ENCODE measurements at places on chromosomes 6 and 20.

GRCh38 chr20:41222703-41223102, 85.4 kb downstream of the PLCG1 start:
- no peak for DNase-seq

DNA sequence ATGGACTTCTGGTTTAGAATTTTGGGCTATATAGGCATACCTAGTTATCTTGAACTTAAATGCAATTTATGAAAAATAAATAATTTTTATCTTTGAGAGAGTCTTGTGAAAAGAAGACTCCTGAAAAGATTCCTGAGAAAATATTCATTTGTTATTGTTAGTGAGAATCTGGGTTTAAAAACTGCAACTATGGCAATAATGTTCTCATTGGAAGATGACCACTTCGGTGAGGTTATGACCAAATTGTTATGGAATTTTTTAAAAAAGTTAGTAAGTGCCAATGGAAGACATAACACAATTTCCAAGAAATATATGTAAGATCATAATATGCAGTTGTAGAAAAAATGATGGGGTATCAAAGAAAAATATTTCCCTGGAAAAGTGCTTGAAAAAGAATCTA, 46.3 kb downstream of the GRIK2 start:
- DNase-seq = no peak

GRCh38 chr6:117530467-117531242, 48.2 kb downstream of the DCBLD1 start:
- DNase-seq = no peak

DNA sequence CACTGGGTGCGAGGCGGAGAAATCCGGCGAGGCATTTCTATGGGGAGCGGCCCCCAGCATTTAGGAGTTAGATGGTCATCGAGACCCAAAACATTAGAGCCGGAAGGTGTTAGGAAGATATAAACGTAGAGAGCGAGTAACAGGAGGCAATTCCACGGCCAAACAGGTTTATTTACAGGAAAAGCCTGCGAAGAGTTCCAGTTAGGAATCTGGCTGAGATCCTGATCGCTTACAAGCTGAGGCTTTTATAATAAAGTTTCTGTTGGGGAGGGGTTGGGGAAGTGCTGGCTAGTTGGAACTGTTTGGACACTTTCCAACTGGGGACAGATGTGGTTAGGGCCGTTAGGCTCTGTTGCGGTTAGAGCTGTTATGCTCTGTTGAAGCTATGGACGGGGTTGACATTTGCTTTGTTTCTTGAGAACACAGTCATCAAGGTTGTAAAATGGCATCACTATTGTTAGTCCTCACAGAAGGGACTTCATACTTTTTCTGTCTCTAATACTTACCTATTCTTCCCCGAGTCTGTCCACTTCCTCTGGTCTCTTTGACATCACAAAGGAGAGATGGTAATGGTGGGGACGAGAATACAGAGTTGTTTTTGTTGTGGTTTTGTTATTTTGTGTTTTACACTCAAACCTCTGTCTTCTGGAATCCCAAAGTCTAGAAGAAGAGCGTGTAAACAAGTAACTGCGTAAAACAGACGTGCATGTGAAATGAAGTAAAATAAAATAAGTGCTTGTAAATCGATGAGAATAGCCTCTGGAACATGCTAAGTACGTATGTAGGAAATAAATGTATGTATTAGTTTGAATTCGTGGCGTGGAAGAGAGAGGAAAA, 554 bp upstream of the ZSCAN31 start:
- DNase-seq = no peak

GRCh38 chr20:33067806-33068205, 11.6 kb upstream of the BPIFB4 start:
- no peak for DNase-seq

- no peak for DNase-seq
Observed at GRCh38 chr6:145110109-145110508, 625.2 kb downstream of the EPM2A start.

DNA sequence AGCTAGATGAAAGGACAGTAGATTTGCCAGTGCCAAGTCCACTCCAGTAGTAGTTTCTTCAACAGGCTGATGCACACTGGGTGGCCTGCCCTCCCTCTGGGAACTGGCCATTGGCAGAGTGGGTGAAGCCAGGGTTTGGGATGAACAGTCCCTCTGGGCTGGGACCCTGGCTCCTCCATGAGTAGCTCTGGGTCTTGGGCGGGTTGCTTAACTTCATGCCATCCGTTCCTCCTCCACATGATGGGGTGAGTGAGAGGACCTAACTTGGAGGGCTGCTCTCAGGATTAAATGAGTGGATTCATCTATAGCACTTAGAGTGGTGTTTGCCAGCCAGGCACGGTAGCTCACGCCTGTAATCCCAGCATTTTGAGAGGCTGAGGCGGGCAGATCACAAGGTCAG, 47.2 kb downstream of the PLAGL2 start:
- DNase-seq = no peak

DNA sequence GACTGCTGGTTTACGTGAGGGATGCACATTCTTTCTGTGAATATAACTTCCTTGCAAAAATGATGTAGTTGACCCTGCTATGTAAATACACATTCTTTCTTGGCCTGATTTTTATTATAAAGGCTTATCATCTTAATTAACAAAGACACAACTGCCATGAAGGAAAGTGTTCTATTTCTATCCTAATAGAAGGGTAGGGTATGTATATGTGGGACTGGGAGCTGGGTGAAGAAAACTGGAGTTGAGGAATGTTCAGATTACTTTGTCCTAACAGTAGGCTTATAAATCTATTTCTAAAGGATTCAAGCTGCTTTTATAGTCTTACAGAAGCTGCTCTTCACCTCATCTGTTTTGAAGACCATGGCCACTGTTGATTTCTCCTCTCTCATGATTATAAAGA, 76.5 kb upstream of the RGS17 start:
- no peak for DNase-seq

DNA sequence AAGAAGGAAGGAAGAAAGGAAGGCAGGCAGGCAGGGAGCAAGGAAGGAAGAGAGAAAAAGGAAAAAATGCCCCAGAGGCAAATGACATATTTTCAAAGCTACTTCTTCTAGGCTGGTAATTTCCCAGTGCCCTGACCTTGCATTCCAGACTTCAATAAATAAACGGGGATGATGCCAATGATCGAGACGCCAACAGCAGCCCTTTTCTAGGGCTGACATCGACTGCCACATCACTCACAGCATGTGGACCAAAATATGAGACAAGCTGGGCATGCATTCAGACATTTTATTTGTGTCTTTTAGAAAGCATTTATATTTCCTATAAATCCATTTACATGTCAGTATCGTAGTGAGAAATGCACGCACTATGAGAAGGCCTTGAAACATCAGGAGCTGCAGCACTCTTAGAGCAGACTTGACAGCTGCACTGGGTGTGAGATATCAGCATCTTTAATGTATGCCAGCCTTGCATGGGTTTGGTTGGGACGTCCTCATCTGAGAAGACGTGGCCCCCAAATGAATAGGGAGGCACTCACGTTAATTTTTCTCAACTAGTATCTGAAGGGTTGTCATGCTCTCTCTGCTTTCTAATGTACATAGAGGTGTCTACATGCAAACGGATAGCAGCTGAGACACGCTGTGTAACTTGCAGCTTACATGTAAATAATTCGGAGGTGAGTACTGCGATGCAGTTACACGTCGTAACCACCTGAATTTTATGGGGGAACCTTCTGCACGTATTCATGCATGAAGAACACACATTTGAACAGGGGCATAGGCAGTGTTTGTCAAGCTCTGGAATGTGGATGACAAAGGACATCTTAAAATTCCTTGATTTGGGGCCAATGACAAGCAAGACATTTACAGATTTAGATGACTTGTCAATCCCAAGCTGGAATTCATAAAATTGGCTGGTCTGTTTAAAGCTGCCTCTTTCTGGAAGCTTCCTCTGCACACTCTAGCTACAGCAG, 149.1 kb upstream of the AGPAT4 start:
- no peak for DNase-seq

DNA sequence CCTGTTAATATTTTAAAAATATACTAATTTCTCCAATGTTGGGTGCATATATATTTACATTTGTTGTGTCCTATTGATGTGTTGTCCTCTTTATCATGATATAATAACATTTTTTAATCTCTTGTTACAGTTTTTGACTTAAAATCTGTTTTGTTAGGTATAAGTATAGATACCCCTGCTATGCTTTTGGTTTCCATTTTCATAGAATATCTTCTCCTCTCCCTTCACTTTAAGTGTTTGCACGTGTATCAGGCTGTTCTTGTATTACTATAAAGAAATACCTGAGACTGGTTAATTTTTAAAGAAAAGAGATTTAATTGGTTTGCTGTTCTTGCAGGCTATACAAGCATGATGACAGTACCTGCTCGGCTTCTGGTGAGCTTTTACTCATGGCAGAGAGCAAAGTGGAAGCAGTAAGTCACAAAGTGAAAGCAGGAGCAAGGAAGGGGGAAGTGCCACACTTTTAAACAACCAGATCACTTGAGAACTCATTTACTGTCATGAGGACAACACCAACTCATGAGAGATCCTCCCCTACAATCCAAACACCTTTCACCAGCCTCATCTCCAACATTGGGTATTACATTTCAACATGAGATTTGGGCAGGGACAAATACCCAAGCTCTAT, 340.5 kb upstream of the SYNCRIP start:
- no peak for DNase-seq

- DNase-seq = peak; percentile 30
Observed at GRCh38 chr20:41395667-41396664, 29.3 kb upstream of the EMILIN3 start.

DNA sequence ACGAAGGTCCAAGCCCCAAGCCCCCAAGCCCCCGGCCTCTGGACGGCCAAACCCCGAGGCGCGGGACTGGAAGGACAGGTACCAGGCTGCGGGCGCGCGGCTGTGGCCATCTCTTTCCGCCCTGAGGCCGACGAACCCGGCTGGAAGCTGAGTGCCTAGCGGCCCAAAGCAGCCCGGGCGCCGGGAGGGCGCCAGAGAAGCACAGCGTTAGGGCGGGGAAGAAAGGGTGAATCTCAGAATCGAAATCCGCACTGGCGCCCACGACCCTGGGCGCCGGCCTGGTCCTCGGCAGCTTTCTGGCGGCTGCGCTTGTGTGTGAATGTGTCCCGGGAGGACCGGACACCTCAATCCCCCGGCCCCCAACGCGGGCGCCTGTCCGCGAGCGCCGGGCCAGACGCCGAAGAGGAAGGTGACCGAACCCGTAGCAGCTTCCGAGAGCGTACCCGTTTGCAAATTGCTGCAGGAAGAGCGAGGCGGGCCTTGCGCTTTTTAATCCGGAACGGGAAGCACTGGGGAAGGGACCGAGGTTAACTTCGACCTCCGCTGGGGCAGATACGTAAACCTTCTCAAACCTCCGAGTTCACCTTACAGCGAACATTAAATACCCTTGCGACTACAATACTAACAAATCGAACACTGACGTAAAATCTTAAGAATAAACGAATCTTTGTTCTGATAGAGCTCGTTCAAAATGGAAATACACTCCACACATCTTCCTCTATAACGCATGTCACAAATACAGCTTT, 2.9 kb downstream of the NRN1 start:
- DNase-seq = no peak

DNA sequence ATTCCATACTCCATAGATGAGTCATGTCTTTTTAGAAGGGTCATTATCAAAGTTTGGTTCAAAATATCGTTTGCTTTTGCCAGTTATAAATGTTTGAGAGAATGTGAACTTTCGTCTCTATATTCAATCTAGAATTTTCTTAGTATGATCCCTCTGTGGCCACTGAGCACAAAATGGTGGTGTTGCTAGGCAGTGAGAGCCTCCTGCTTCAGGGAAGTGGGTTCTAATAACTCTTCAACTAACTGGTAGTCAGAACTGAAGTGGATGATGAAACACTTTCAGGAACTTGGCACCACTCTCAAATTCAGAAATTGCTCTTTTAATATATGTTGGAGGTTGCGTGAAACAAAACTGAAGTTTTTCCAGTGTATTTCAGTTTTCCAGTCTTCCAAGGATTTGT, 125.0 kb upstream of the DOK5 start:
- DNase-seq = no peak

DNA sequence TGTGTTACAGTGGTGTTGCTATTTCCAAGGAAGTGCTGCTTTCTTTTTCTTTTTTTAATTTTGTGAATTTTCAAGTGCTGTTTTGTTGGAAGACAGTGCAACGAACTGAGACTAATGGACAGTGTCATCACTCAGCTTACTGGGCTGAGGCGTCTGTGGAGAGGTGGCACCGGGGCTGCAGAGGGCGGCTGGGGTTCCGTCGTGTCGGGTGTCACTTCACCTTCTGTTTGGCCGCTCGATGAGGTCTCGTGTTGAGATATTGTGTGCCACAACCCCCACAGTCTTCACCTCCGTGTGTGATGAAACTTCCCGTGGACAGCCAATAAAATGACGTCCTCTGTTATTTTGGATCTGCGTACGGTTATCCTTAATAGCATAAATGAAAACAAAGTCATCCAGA, 149.4 kb upstream of the SNX9 start:
- no peak for DNase-seq

- DNase-seq = no peak
Observed at GRCh38 chr20:61449057-61449609, 197.1 kb downstream of the CDH4 start.

- no peak for DNase-seq
Observed at GRCh38 chr6:7232351-7232750, 80.6 kb downstream of the SSR1 start.

DNA sequence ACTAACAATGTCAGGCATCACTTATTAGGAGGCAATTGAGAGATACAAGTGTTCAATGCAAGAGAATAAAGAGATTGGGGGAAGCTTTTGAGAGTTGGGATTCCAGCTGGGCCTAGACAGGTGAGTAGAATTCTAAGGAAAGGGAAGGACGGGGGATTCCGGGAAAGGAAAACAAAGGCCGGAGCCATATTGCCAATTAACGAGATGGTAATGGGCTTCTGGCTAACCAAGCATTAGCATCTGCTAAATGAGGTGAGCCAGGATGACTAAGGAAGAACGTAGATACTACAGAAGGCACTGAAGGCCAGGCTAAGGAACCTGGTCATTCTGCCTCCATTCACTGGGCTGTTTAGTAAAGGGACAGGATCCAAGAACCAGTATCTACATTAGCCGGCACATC, 10.5 kb downstream of the FYN start:
- DNase-seq = no peak

DNA sequence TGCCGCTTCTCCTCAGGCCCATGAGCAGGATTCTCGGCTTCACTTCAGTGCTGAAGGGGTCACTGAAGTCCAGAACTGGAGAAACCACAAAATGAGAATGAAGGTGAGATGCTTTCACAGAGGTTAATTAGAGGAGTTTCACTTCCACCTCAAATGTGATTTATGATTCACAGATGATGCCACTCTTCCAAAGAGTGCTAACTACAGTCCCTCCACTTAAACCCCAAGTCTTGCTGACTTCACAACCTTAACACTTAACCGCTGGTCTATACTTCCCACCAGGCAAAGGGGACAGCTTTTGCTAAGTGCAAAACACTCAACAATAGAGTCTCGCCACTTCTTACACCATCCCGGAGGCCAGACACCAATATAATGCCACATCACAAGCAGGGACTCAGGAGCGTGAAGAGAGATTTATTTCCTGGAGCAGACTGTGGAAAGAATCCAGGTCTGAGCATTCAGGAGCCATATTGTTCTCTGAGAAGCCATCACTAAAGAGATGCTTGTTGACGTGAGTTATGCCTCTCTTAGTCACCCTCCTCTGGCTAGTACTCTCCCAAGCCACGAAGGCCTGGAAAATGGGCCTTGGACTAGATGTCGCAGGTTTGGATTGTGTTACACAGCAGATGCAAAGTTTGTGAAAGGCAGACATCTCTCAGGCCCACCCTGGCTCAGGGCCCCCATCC, 24.4 kb downstream of the RRAGD start:
- no peak for DNase-seq

- no peak for DNase-seq
Observed at GRCh38 chr6:112251171-112251875, 3.0 kb downstream of the LAMA4 start.

- no peak for DNase-seq
Observed at GRCh38 chr6:96195272-96195671, 179.5 kb downstream of the FUT9 start.

All from neuronal stem cell (in vitro differentiated cells).